Calu3 (cell line): ENCODE measurements at places on chromosomes 11 and 22.

DNA sequence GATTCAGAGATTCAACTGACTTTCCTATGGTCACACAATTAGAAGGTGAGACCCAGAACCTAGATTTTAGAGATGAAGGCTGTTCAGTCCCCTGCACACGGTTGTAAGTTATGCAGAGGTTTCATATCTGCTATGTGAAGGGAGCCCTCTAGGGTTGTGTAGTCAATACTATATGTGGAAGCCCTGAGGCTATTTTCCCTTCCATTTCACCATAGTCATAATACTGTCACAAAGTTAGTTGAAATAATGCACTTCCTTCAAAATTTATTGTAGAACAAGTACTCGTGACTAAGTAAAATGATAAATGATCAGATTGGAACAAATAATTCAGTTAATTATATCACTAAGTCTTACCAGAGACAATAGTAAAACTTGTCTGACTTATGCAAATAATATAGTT lies 48.8 kb downstream of the ENDOD1 start:
- no peak for DNase-seq

DNA sequence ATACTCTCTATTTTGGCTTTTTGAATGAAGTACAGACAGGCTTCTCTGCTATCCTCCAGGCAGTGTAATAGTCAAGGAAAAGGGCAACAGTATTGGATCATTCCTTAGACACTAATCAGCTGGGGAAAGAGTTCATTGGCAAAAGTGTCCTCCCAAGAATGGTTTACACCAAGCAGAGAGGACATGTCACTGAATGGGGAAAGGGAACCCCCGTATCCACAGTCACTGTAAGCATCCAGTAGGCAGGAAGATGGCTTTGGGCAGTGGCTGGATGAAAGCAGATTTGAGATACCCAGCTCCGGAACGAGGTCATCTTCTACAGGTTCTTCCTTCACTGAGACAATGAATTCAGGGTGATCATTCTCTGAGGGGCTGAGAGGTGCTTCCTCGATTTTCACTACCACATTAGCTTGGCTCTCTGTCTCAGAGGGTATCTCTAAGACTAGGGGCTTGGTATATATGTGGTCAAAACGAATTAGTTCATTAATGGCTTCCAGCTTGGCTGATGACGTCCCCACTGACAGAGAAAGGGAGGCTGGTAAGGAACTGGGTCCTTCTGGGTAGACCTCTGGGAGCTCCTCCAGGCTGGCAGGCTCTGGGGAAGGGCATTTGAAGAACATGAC lies 5.2 kb downstream of the XBP1 start:
- DNase-seq, result no peak

- DNase-seq, result no peak
Observed at GRCh38 chr11:1770061-1770460, 6.3 kb upstream of the CTSD start.

- DNase-seq, result no peak
Observed at GRCh38 chr11:65437436-65438227, 15.0 kb downstream of the NEAT1 start.

- no peak for DNase-seq
Observed at GRCh38 chr11:116823031-116823843, at the start of gene APOA4. TSS of gene APOA4 (minus strand) at chr11:116823304. CDS start at chr11:116823191, 113 bp downstream.
